Endothelial cell of coronary artery (primary cell): ENCODE measurements at places on chromosomes 7 and 10. TPM values are rescaled to one million over a fixed set of nuclear protein-coding genes. Genes with fewer than 3 reads are reported as not detected.

Gene GATA3
- total RNA-seq: 0.09 and 0.19 TPM in 2 replicates

Gene PRSS37
- not detected in 2 replicates for total RNA-seq

Gene DNAH11
- total RNA-seq: 0.63 and 3.3 TPM in 2 replicates

Gene GNGT1
- total RNA-seq: not detected in 2 replicates

Gene NUP42
- total RNA-seq: 27.1 and 41.1 TPM in 2 replicates

Gene OR6B1
- total RNA-seq: 0.09 TPM in 1 of 2 replicates, not detected in the other

Gene FOXP2
- under 0.01 TPM in 2 replicates for total RNA-seq

Gene GPR141
- not detected in 2 replicates for total RNA-seq
